ENCODE measurements at places on chromosomes 12 and 14. TPM values are rescaled to one million over a fixed set of nuclear protein-coding genes. Genes with fewer than 3 reads are reported as not detected.

DNA sequence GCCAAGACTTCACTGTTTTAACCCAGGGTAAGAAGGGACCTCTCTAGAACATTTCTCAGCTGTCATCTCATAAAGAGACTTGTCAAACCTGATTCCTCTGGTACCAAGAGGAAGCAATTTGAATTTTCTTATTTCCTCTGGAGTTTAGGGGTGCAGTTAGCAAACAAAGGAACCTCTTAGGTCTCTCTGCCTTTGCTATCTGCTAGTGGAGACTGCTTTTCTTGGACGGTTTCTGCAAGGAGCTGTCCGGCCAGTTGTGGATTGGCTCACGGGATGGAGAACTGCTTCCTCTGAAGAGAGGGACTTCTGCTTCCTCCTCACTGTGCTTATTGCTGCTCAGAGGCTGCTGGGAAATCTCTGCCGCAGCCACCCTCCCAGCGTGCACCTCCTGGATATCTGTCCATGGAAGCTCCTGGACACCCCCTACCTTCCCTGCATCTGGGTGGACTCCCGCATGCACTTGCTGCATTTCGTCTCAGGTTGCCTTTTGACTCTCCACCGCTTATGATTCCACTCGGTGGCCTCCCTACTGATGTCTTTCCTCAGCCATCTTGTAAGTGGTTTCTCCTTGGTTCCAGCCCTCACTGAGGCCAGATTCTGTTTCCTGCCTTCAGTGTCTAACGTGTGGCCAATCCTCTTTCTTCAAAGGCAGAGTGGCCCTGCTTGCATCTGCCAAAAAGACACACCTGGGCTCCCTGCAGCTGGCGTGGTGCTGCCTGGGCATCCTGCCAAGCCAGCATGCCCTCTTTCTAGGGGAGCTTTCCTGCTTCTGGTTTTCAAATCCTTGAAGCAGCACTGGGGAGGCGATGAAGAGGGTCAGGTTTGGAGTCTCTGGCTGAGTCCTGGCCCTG is 187.3 kb downstream of the CHST11 start:
- H3K36me3 ChIP-seq: no peaks in the 10 kb centered on the region
- H3K27me3 ChIP-seq: no peaks in the 10 kb centered on the region
- no peak overlapping the region for H3K27ac ChIP-seq
- H3K4me3 ChIP-seq: no peak overlapping the region
- no peak for DNase-seq

- no peak overlapping the region for H3K4me3 ChIP-seq
- H3K27ac ChIP-seq: no peak overlapping the region
- H3K27me3 ChIP-seq: peaks cover 6% of the 10 kb centered on the region
- H3K4me1 ChIP-seq: peaks cover 4% of the 10 kb centered on the region
- DNase-seq: no peak
Observed at GRCh38 chr12:47985596-47986290, 18.5 kb downstream of the COL2A1 start.

DNA sequence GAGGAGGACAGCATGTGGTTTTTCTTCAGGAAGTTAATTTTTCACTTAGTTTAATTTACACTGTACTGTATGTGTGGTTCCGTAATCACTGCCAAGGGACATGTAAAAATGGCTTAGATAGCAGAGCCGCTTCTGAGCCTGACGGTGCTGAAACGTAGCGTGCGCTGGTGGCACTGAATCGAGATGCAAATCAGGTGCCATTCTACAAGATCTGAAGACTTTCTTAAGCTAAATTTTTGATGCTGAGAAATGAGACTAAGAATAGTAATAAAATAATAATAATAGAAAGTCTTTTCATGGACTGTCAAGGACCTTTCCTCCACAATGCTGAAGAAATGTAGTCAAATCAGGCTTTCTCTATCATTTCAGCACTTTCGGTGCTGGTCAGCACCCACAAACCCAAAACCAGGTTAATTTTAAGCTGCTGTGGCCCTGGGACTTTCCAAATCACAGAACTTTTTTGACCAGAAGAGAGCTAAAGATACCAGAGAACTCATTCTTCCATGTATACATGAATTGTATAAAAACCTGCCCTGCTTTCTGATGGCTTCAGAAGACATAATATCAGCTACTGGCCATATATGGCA is 183.3 kb upstream of the LMO3 start:
- H3K27ac ChIP-seq: no peak overlapping the region
- H3K4me3 ChIP-seq: no peak overlapping the region
- DNase-seq: no peak

GRCh38 chr14:67438969-67439368 is 27.0 kb upstream of the PLEK2 start:
- H3K27ac ChIP-seq: no peak overlapping the region
- H3K4me3 ChIP-seq: no peak overlapping the region
- peaks cover 7% of the 10 kb centered on the region for H3K27me3 ChIP-seq
- DNase-seq: no peak
- no peaks in the 10 kb centered on the region for H3K36me3 ChIP-seq

- H3K36me3 ChIP-seq: no peaks in the 10 kb centered on the region
- H3K4me3 ChIP-seq: no peak overlapping the region
- peaks cover 14% of the 10 kb centered on the region for H3K27me3 ChIP-seq
- no peak for DNase-seq
- H3K4me1 ChIP-seq: no peaks in the 10 kb centered on the region
Observed at GRCh38 chr12:64892561-64892960, 68.1 kb downstream of the TBC1D30 start.

GRCh38 chr12:59164226-59164625 is 243.9 kb upstream of the LRIG3 start:
- no peaks in the 10 kb centered on the region for H3K36me3 ChIP-seq
- no peaks in the 10 kb centered on the region for H3K4me1 ChIP-seq
- no peak for DNase-seq

DNA sequence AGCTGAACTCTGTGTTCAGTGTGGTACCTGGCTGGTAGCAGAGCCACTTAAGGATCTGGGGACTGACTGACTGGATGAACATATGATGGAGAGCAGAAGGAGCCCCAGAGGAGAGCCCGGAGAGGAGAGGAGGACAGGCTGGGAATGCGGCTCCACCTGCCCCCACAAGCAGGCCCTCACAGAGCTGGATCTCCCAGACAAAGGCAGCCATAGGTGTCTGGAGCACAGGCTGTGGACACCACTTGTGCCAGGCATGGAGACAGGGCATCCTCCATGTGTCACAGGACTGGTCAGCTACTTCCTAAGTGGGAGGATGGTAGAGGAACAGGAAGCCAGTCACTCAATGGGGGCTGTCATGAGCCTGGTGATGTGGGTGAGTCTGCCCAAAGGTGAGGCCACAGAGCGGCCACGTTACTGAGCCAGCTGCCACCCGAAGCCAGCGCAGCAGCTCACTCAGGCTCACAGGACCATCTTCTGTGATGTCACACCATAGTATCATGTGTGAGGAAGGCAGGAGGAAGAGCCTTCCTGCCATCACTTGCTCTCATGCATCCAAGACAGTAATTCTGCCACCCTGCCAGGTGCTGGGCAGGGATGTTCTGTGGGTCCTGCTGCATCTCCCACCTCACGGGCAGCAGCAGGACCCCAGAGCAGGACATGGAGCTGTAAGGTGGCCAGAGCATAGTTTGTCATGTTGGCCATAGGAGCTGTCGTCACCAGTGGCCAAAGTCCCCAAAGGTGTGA is 72.1 kb downstream of the PRIMA1 start:
- H3K27ac ChIP-seq: no peak overlapping the region
- no peaks in the 10 kb centered on the region for H3K36me3 ChIP-seq
- no peak overlapping the region for H3K4me3 ChIP-seq
- H3K4me1 ChIP-seq: no peaks in the 10 kb centered on the region
- H3K27me3 ChIP-seq: peaks cover 16% of the 10 kb centered on the region

GRCh38 chr14:103856105-103856504 is 8.7 kb upstream of the PPP1R13B start:
- peak overlapping the region; percentile 55 for H3K27ac ChIP-seq
- H3K36me3 ChIP-seq: no peaks in the 10 kb centered on the region
- DNase-seq: no peak
- peaks cover 30% of the 10 kb centered on the region for H3K4me1 ChIP-seq
- H3K27me3 ChIP-seq: peaks cover 5% of the 10 kb centered on the region

DNA sequence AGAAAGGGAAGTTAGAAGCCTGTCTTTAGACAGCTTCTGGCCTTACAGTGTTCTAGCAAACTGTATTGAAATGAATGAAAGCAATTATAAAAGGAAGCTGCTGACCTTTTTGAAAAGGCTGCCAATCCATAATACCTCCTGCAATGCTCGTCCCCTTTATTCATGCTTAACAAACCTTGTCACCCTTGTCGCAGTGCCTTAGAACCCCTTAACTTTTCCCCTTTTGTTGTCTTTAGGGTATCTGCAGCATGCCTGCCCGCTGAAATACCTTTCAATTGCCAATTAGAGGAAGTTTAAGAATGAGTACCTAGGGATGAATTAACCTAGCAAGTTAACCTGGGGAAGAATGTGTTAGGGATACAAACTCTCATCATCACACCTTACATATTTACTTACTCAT is 731.2 kb downstream of the RERGL start:
- H3K4me1 ChIP-seq: no peaks in the 10 kb centered on the region
- H3K27me3 ChIP-seq: no peaks in the 10 kb centered on the region
- H3K4me3 ChIP-seq: no peak overlapping the region
- no peaks in the 10 kb centered on the region for H3K36me3 ChIP-seq
- no peak for DNase-seq

Gene ACVRL1
- 35.3 TPM for total RNA-seq

Gene LRRC10
- total RNA-seq: not detected

Gene DLK1
- not detected for total RNA-seq

Gene CS
- total RNA-seq: 218 TPM
